ENCODE measurements at places on chromosomes 5 and 9.

DNA sequence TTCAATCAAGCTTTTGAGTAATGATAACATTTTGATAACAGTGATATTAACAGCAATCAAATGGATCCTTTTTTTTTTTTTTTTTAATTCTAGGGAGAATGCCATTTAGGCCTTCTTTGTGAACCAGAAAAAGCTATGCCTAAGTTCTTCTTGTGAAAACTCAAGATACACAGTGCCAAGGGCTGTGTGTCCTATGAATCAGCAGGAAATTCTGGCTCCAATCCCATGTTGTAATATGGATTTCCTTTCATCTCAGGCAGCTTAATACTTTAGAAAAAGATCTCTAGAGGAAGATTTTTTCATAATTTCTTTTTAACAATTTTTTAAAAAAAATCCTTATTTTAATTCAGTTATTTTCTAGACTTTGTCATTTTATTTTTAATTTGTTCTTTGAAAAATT, 96.1 kb downstream of the NUDT12 start:
- no peak for DNase-seq

- no peak for DNase-seq
These were observed 24.4 kb upstream of the ZSWIM6 start for GRCh38 chr5:61307611-61308010.

DNA sequence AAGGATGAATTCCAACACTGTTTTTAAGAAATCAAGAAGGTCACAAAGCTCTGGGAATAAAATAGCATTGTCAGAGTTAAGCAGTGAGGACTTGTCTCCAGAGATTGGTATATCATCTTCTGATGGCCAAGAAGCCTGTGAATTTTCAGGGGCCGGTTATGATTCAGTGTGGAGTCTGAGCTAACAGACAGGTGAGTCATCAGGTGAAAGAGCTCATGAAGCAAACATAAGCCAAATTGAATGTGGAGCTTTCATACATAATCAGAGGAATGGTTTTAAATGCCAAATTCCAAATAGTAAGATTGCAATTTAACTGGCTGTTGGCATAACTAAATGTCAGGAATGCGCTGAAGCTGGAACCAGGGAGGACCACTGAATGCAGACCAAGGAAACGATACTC, 494.2 kb downstream of the MTRR start:
- DNase-seq: no peak

GRCh38 chr9:116250891-116251290, 97.3 kb downstream of the PAPPA start:
- DNase-seq: no peak

- no peak for DNase-seq
These were observed 181.7 kb downstream of the MAST4 start for GRCh38 chr5:66777868-66778267.

- no peak for DNase-seq
These were observed 17.3 kb upstream of the TNIP1 start for GRCh38 chr5:151097820-151098767.

DNA sequence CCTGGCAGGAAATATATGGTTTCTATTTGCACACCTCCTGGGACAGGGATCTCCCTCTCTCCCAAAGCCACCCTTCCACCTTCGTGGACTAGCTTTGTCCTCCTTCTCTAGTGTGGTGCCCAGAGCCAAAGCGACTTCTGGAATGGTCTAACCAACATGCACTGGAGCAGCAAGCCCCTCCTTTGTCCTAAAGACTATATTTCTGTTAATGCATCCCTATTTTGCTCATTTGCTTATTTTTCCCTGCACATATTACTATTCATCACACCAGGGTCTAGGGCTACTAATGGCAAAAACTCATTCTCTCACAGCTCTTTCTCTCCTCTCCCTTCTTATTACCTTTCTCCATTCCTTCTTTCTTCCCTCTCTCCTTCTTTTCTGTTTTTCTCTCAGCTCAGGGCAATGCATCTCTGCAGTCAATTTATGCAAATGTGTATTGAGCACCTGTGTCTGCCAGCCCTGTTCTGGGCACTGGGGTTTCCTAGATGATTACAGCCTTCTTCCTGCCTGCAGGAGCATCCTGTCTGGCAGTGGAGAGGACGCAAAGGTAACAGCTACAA, 2.8 kb upstream of the NEURL1B start:
- DNase-seq: no peak

GRCh38 chr9:31355965-31356364, 1028.5 kb upstream of the ACO1 start:
- no peak for DNase-seq

DNA sequence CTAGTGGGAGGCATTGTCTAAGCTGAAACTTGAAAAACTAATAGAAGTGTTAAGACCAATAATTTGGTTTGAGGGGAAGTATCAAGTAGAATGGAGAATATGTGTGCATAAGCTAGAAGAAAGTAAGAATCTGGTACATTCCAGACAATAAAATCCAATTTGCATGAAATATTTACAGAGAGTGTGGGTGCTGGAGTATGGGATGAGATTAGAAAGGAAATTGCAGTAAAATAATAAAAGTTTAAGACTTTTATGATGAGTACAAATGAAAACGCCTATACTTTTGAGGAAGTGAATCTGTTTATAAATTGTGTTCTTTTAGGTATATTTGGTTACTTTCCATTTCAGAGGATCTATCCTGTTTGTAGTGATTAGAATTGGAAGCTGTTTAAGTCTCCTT, 165.4 kb upstream of the TNC start:
- no peak for DNase-seq

DNA sequence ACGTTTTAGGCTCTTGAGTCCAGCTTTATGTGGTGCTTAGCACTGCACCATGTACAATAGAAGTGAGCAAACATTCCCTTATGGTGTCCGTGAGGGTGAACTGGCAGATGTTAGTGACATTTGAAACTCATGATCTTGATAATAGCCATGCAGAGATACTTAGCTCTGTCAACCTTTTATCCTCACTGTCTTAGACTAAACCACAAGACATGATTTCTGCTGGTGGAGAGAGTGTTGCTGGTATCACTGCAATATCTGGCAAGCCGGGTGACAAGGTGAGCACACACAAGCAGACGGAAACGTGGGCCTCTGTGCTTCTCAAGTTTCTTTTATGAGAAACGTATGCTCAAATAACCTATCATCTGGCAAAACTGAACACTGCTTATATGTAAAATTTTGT, 68.4 kb downstream of the CAST start:
- DNase-seq: no peak

DNA sequence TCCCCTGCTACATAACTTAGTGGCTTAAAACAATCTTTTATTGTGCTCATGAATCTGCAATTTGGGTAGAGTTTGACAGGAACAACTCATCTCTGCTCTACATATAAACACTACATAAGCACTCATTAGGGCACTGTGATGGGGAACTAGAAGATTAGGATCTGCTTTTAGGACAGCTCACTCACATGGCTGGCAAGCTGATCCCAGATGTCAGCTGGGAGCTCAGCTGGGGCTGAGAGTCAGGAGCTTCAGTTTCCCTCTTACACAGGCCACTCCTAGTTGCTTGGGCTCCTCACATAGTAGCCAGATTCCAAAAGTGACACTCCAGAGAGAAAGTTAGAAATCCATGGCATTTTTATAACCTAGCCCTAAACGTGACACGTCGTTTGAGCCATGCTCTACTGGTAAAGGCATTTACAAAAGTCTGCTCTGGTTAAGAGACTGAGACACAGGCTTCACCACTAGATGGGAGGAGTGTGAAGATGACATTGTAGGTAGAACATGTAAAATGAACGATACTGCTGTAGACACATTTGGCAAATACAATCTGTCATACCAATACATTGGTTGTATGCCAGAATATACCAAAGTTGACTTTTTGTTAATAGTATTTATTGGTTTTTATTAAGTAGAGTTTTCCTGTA, 23.6 kb downstream of the SCAI start:
- no peak for DNase-seq

DNA sequence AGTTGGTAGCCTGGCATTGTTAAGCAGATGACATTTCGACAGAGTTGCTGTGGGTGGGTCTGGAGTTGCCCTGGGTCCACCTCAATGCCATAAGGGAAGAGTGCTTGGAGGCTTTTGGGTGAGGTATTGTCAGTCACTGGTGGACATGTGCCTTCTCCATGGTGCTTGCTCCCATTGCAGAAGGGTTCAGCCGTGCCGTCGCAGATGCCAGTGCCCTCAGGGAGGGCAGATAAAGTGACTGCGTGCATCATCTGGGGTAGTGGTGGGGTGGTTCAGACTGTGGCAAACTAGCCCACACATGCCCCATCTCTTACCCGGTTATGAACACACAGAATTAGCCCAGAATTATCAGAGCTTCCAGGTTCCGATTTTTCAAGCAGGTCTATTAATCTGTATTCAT, 71.6 kb downstream of the FBXL7 start:
- DNase-seq: no peak

DNA sequence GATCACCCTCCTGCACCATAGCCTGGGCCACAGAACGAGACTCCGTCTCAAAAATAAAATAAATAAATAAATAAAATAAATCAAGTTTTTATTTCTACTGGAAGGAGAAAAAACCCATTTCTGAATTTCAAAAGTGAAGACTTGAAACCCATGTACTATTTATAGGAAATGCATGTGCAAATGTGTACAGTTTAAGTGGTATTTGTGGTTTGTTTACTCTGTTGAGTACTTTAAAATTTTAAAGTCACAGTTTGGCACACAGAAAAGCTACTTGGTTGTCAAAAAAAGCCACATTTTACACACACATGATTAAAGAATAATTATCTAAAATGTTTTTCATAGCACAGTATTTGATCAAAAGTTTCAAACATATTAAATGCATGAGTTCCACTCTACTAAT, 43.6 kb downstream of the NR3C1 start:
- DNase-seq: no peak

GRCh38 chr5:36696059-36696673, 89.8 kb downstream of the SLC1A3 start:
- peak; percentile 6 for DNase-seq

GRCh38 chr5:174293481-174293880, 248.0 kb downstream of the NSG2 start:
- DNase-seq: no peak

DNA sequence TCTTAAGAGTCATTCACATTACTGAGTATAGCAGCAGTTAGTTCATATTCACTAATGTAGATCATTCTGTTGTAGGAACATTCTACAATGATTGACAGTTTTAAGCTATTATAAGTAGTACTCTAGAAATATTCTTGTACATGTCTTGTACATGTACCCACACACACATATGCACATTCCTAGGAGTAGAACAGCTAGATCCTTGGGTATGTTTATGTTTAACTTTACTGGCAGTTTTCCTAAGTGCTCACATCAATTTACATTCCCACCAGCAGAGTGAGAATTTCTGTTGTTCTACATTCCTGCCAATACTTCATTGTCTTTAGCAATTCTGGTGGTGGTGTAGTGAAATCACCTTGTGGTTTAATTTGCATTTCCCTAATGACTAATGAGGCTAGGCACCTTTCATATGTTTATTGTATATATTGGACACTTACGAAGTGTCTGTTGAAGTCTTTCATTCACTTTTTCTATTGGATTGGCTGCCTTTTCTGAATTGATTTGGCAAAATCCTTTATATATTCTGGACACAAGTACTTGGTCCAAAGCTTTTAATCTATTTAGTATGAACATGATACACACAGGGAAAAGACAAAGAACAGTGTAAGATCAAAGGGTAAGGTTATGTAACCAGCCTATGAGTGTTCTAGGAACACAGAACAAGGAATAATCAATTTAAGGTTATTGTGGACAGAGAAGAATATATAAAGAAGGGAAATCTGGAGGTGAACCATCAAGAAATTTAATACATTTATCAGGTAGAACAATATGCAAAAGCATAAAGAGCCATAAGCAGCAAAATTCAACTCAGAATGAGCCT, 95.6 kb downstream of the MLLT3 start:
- DNase-seq: no peak

- no peak for DNase-seq
These were observed 172.3 kb downstream of the TENT4A start for GRCh38 chr5:6885581-6885980.

GRCh38 chr9:91159664-91160121, 202.0 kb downstream of the AUH start:
- DNase-seq: no peak

DNA sequence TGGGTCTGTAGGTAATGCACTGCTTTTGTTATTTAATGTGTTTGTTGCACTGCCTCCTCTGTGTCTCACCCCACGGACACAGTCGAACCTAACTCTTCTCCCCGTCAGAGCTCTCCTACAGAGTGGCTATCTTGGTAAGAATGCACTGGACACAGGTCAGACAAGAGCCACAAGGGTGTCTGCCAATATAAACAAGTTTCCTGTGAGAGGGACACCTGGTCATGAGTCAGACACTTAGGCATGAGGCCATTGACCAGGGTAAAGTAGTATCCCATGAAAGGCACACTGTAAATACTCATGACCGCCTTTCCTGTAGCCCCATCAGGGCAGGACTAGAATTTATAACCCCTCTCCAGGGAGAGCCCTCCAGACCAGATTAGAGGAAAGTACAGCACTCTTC, 115.5 kb downstream of the SLC12A2 start:
- no peak for DNase-seq

- no peak for DNase-seq
These were observed 110.9 kb downstream of the GRIA1 start for GRCh38 chr5:153601377-153601776.

GRCh38 chr9:31587146-31587545, 797.3 kb upstream of the ACO1 start:
- no peak for DNase-seq

- DNase-seq: no peak
These were observed 162.3 kb downstream of the FGF18 start for GRCh38 chr5:171581781-171582180.

DNA sequence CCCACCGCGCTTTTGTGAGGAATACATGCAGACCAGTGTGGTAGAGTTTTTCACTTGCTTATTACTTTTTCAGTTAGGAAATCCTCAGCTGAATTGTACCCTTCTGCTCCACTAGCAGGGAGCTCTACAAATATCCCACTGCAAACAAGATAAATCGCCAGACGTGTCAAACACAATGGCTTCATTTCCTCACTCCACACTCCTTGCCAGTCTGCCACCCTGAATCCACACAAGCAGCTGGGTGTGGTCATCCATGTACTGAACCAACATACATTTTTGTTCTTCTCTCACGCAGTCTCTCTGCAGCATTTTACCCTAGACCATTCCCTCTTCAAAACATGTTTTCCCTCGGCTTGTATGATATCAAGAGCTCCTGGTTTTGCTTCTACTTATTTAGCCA, 3.7 kb upstream of the ROR2 start:
- DNase-seq: no peak

DNA sequence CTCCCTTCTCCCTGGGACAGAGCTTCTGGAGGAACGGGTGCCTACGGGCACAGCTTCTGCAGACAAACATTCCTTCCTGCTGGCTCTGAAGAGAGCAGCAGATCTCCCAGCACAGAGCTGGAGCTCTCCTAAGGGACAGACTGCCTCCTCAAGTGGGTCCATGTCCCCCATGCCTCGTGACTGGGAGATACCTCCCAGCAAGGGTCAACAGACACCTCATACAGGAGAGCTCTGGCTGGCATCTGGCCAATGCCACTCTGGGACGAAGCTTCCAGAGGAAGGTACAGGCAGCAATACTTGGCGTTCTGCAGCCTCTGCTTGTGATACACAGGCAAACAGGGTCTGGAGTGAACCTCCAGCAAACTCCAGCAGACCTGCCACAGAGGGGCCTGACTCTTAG, 227.9 kb downstream of the SPATA31D1 start:
- DNase-seq: no peak
